ENCODE measurements at places on chromosomes 12 and 14.
A peak's percentile ranks its signal among the peaks of the same experiment; 100 is the strongest.

GRCh38 chr12:48022180-48022521 is 17.9 kb upstream of the COL2A1 start:
- no peak for DNase-seq

DNA sequence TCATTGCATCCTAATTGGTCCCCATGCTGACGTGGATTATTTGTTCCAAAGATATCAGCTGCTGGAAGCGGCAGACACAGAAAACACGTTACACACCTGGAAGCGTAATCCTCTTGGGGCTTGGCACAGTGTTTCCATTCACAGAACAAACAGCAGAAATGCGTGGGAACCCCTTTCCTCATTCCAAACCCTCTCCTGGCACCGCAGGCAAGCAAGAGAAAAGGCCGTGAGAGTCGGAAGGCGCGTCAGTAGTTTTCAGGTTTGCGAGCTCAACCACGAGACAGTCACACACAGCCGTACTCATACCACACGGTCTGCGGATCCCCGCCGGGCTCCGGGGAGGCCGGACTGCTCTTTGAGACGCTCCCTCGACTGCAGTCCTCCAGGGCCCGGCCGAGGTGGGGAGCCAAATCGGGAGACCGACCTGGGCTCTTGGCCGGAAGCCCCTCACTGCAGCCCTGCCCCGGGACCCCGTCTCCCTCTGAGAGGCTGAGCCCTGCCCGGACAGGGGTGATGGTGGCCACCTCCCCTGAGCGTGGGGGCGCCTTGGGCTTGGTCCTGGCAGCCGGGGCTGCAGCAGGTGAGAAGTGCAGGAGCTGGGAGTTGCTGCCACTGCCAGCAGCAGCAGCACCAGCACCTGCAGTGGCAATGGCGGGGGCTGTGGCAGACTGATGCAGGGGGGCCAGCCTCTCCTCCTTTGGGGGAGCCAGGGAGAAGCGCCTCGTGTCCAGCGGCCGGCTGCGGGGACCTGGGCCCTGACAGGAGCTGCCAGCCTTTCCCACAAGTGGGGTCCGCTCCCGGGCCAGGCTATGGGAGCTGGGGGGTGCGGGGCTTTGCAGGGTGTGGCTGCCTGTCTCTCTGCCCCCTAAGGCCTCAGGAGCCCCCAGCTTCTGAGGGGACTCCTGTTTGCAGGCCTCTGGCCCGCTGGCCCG is 28.1 kb upstream of the GPR68 start:
- DNase-seq: no peak

- no peak for DNase-seq
Observed at GRCh38 chr12:27711317-27711682, 668 bp downstream of the MRPS35 start.

- DNase-seq: no peak
Observed at GRCh38 chr12:117897372-117898161, 71.2 kb downstream of the KSR2 start.

GRCh38 chr14:31902002-31902401 is 175.1 kb upstream of the ARHGAP5 start:
- DNase-seq: no peak

GRCh38 chr12:14961466-14962152 is at the start of gene ARHGDIB:
ARHGDIB (minus strand) TSS chr12:14961601; CDS start chr12:14950712, 10,889 bp downstream.
- peak; percentile 64 for DNase-seq

- DNase-seq: no peak
Observed at GRCh38 chr14:93629643-93630042, 158.6 kb downstream of the PRIMA1 start.

GRCh38 chr12:110717037-110717436 is 25.7 kb downstream of the PPP1CC start:
- no peak for DNase-seq

DNA sequence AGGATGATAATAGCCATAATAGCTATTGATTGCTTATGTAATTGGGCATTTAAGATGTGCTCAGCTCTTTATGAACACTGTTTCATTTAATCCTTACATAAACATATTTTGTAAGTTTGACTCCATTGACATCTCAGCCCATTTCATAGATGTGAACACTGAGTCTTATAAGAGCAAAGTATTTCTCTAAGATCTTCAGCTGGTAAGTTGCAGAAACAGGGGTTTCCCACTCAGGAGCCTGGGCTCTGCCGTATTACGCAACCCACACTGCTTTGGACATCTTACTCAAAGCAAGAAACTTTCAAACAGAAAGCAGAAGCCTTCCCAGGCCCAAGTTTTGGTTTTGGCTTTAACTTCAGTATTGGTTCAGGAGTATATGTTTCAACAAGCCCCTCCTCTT is 705.1 kb downstream of the MED13L start:
- DNase-seq: no peak

GRCh38 chr12:101551362-101552114 is 43.2 kb upstream of the MYBPC1 start:
- DNase-seq: no peak

DNA sequence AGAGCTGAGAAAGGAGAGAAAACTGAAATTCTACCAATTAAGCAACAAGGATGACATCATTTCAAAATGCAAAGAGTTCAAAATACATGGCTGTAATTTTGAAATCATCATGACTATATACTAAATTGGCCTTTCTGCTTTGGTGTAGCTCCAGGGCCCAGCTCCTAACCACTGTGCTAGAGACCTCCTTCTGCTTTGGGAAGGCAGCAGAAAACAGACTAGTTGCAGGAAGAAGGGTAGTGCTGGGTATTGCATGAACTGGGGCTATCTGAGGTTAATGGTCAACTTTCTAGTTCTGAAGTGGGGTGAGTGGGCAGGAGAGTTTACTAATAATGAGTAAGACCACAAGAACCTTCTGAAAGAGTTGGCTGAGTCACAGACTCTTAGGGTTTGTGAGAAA is 66.2 kb downstream of the PTGER2 start:
- DNase-seq: no peak

GRCh38 chr12:79933532-79934264 is 1.2 kb downstream of the PPP1R12A start:
- no peak for DNase-seq

All from activated T-helper 1 cell treated with Interleukin-2 at 50 U/mL for 16 hours (primary cell).